SJSA1 (cell line): ENCODE measurements at places on chromosomes 6 and 20. TPM values are rescaled to one million over a fixed set of nuclear protein-coding genes. Genes with fewer than 3 reads are reported as not detected.

GRCh38 chr20:53900380-53900999, 169.9 kb downstream of the BCAS1 start:
- DNase-seq = peak; percentile 64

TRIM31 gene
- total RNA-seq = not detected in 2 replicates

TRIM38 gene
- 7.0 and 7.2 TPM in 2 replicates for total RNA-seq

- DNase-seq = no peak
These were observed 247.0 kb downstream of the RIMS1 start for GRCh38 chr6:72133324-72133723.

EYS gene
- not detected in 2 replicates for total RNA-seq
